ENCODE measurements at places on chromosomes 6 and 20.

GRCh38 chr6:116536216-116536621 lies 9.3 kb downstream of the TRAPPC3L start:
- no peak for DNase-seq

- no peak for DNase-seq
These were observed 35.6 kb downstream of the SLC52A3 start for GRCh38 chr20:732727-733126.

DNA sequence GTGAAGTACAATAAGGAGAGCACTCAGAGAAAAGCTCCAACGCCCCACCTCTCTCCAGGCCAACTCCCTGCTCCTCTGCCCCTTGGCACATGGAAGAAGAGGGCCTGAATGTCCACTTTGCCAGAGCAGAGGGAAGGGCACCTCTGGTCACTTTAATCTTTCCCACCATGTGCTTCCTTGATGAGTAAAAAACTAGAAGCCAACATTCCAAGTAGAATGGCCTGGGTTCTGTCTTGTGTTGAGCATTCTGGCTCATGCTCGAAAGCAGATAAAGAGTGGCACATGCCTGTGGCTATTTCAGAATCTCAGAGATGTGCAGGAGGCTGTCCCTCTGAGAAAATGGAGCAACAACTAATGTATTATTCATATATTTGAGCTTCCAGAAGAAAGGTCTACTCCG lies 177.4 kb upstream of the PLN start:
- DNase-seq, result no peak

- DNase-seq, result no peak
These were observed 546 bp downstream of the CRNKL1 start for GRCh38 chr20:20051767-20052073.
